ENCODE measurements at places on chromosomes 11 and 22.
A peak's percentile ranks its signal among the peaks of the same experiment; 100 is the strongest.

- no peak for DNase-seq
Observed at GRCh38 chr22:47230251-47230650, 467.8 kb downstream of the TBC1D22A start.

GRCh38 chr11:48036466-48036865 lies 56.1 kb downstream of the PTPRJ start:
- DNase-seq, result no peak

- no peak for DNase-seq
Observed at GRCh38 chr11:107567739-107568335, 2.3 kb upstream of the ALKBH8 start.

DNA sequence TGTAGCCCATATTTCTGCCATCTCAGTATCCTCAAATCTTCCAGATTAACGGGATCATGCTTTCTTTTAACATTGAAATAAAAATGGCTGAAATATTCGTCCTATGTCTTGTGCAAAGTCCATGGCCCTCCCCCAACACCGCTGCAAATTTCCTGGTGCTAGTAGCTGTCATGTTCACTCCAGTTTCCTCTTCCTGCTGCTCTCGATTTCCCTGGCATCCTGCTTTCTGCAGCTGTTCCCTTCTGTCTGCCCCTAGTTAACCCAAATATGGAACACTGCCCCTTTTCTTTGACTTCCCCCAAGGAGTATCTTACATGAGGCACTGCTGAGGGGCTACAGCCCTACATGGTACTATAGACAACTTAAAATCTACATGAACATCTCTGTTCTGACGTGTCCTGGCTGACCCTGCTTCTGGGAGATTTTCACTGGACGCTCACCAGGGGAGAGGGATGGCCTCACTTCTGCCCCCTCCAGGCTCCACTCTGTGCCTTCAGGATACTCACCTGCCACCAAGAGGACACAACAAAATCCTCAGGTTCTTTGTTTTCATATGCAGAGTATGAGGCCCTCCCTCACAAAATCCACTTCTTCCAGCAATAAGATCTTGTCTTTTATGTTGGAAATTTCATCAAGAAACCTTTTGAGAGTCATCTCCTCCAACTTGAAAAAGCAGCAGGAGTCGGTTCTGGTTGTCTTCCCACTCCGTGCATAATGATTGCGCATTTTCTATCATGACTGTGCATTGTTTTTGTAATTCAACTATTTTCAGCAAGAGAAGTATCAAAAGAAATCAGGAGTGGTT lies 29.5 kb upstream of the SCUBE2 start:
- no peak for DNase-seq

DNA sequence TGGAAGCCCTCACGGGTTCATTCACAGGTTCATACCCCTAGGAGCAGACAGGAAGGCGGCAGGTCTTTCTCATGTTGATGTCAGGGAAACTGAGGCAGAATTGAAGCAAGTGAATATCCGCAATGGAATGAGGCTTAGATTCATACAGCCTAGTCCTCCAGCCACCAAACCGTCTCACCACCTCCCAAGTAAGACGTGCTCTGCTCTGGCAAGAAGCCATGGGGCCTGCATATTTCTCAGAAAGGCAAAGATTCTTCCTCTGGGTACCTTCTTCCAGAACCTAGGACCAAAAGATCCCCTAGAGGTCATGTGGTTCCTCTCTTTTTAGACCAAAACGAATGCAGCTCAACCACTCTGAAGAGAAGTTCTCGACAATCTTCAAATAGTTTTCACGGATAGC lies 1.7 kb downstream of the AP1B1 start:
- no peak for DNase-seq

DNA sequence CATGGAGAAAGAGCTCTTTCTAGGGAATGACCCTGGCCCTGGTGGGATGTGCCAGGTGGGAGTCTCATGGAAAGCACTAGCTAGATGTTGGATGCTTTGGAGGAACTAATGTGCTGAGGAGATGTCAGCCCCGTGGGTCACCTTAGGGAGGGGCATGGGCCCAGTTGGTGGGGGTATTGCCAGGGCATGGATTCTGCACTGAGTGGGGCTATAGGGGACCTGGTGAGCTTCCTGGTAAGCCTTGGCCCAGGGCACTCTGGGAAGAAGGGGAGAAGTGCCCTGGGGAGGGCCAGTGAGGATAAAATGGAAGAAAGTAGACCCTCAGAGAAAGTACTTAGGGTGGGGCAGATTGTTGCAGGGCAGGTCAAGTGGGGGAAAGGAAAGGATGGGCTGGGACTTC lies 65.2 kb upstream of the SORL1-AS1 start:
- peak; percentile 56 for DNase-seq

DNA sequence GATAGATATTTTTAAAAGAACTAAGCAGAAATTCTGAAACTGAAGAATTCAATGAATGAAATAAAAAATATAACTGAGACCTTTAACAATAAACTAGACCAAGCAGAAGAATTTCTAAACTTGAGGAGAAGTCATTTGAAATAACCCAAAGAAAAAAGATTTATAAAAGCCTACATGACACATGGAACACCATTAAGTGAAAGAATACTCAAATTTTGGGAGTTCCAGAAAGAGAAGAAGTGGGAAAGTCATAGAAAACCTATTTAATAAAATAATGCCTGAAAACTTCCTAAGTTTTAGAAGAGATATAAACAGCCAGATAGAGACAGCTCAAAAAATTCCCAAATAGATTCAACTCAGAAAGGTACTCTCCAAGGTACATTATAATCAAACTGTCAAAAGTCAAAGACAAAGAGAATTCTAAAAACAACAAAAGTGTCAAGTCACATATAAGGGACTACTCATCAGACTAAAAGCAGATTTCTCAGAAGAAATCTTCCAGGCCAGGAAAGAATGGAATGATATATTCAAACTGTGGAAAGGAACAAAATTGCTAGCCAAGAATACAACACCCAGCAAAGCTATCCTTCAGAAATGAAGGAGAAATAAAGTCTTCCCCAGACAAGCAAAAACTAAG lies 72.9 kb upstream of the GNAZ start:
- DNase-seq, result no peak
